ENCODE measurements at places on chromosomes 4 and X.

DNA sequence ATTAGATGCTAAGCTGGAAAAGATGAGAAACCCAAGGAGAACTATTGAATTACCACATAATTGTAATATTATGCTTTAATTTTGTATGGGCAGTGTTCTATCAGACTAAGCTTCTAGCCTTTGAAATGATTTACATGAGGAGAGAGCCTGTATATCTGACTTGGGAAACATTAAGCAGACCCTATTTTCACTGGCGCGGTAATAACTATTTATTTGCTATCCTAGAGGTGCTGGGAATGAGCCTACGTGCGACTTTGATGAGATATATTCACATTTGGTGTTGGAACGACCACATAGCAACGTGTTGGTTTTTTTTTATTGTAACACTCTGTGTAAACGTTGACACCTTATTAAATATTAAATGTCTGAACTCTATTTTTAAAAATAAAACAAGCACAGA, 80.5 kb downstream of the CLCN4 start:
- ATAC-seq: no peak

- no peak for ATAC-seq
Observed at GRCh38 chrX:11188664-11189063, 77.5 kb downstream of the HCCS start.

GRCh38 chr4:40059362-40059761, 2.7 kb downstream of the N4BP2 start:
- ATAC-seq: no peak

DNA sequence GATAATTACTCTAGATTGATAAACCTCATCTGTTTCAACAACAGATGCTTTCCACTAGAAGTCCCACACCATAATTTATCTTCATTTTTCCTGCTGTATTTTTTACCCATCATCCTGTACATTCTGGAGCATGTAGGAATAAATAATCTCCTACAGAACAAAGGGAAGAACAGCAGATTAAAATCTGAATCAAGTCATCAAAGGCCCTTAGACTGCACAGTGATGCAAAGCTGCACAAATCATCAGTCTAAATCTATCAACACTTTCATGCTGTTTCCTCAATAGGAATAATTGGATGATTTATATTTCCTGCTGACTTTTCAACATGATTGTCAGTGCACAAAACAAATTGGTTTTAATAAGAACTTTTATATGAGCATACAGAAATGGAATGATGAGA, 1143.9 kb downstream of the STIM2 start:
- no peak for ATAC-seq

DNA sequence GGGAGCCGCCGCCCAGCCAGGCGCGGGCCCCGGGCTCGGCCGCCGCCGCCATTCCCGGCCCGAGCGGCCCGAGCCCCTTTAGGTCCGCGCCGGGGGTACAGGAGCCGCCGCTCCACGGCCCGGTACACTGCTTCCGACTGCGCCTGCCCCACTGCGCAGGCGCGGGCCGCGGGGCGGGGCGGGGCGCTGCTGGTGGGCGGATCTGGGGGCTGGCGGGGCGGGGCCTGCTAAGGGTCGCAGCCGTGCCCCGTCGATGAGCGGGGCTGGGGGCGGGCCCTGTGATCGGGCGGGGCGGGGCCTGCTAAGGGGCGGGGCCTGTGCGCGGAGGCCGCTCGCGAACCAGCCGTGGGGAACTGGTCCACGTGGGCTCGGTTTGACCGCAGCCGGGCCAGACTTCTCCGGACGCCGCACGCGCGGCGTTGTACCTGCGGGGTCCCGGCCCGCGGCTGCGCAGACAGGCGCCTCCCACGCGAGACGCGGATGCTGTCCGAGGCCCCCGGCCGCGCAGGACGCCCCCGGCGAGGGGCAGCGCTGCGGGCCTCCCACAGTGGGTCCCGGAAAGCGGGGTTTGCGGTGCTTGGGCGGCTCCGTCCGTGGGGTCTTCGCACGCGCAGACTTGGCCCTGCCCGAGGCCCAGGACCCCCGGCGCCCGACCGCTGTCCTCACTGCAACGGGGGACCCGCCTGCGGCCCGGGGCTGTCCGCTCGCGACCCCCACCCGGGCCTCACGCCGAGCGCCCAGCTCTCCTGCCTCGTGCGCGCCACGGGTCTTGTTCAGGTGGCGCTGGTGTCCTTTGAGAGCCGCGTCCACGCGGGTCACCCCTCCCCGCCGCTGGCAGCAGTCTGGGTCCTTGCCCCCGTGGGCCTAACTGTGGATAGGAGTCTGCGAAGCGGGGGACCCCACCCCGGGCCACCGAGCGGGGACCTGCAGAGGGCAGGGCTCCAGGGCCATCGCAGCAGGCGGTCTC, at the start of gene DGKQ:
Gene DGKQ, minus strand, starts transcription at position 139 of the 967 bp plus-strand sequence. Its CDS starts 87 bp downstream, at position 52.
- peak; percentile 94 for ATAC-seq

DNA sequence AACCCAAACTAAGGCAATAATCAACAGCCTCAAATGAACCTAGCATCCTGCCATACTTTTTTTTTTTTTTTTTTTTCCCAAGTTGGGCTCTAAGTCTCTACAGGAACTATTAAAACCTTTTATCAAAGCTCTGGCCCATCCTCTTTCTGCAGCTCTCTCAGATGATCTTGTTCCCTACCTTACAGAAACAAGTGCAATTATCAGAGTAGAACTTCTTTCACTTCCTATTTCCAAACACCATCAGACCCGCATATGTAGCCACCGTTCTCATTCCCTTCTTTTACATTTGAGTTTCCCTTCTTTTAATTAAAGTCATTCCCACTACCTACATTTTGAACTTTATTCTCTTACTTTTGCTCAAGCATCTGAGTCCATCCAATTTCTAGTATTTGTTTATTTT, 690.6 kb downstream of the DMD start:
- no peak for ATAC-seq

GRCh38 chr4:47747846-47748494, 89.9 kb downstream of the CORIN start:
- no peak for ATAC-seq

- no peak for ATAC-seq
Observed at GRCh38 chr4:83631066-83631465, 95.2 kb downstream of the GPAT3 start.

GRCh38 chr4:125663896-125664767, 349.4 kb downstream of the FAT4 start:
- ATAC-seq: no peak

- no peak for ATAC-seq
Observed at GRCh38 chr4:139392797-139393196, 61.1 kb upstream of the RAB33B start.

DNA sequence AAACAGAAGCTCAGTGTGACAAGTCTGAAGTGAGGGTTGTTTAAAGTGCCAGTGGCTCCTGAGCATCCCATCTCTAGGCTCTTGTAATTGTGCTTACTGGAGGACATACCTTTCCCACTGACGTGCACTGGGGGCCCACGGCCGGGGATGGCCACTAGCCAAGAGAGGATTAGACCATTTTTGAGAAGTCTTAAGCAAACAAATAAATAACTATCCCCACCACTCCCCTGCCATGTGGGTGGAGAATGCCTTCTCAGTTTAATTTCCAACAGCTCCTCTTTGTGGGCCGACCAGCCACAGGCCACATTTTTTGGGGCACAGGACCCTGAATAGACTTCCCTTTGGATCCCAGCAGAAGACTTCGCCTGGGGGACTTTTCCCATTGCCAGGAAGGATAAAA, 125.0 kb upstream of the MSX1 start:
- no peak for ATAC-seq

GRCh38 chr4:156933633-156934258, 37.9 kb downstream of the PDGFC start:
- ATAC-seq: no peak

DNA sequence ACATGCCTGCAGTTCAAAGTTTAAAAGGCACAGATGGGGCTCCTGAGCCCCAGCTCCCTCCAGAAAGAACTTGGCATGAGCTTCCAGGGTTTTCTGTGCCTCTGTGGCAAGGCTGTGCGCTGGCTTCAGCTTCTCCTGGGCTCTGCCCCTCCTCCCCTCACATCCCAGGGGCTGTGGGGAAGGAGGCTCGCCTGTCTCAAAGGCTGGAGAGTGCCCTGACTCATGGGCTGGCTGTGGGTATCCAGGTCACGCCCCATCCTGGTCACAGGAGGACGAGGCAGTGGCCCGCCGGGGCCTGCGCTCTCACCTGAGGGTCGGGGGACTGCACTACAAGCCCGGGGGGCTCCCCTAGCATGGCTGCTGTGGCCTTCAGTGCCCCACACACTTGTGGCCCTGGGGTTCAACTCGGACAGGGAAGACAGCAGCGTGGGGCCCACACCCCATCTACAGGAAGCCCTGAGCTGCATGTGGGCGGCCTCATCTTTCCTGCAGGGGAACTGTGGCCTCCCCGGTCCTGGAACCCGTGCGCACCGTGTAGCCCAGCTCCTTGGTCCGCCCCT, 17.9 kb downstream of the LRPAP1 start:
- ATAC-seq: no peak

- ATAC-seq: peak; percentile 12
Observed at GRCh38 chrX:119942831-119943184, 743 bp downstream of the NKAP start.

Measured in activated CD4-positive, CD25-positive, alpha-beta regulatory T cell treated with anti-CD3 and anti-CD28 coated beads, Interleukin-2, amount 50 U/mL, for 24 hours (primary cell).